ENCODE measurements at places on chromosomes 13 and 19. TPM values are rescaled to one million over a fixed set of nuclear protein-coding genes. Genes with fewer than 3 reads are reported as not detected.

DNA sequence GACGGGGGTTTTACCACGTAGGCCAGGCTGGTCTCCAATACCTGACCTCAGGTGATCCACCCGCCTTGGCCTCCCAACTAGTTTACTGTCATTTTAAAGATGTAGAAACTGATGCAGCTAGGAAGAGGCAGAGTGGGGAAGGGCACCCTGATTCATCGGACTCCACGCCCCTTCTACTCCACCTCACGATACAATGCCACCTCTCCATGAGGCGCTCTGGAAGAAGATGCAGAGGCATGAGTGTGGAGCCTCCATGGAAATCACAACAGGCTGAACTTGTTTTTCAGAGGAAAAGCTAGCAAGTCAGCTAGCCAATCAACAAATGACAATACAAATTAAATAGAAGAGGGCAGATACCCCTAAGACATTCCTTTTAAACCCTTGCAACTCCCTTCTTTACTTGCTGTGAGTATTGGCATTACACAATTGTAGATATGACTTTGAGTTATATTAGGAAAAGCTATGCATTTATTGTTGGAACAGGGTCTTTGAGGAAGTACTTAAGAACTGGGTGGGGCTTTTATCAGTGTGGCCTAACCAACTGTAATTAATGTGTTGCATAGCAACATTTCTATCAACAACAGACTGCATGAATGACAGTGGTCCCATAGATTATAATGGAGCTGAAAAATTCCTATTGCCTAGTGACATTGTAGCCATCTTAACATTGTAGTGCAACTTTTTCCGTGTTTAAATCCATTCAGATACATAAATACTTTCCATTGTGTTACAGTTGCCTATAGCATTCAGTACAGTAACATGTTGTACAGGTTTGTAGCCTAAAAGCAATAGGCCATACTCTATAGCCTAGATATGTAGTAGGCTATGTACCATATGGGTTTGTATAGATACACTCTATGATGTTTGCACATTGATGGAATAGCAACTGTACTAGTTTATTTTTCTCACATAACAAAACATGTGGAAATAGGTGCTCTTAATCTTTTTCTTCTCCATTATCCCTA, 17.6 kb downstream of the WDFY2 start:
- H3K27me3 ChIP-seq, result no peaks in the 10 kb centered on the region
- no peak overlapping the region for H3K27ac ChIP-seq
- H3K4me1 ChIP-seq, result peaks cover 3% of the 10 kb centered on the region
- no peak overlapping the region for H3K4me3 ChIP-seq
- no peaks in the 10 kb centered on the region for H3K36me3 ChIP-seq
- DNase-seq, result no peak

- DNase-seq, result no peak
- H3K27ac ChIP-seq, result no peak overlapping the region
- H3K4me1 ChIP-seq, result no peaks in the 10 kb centered on the region
- no peak overlapping the region for H3K4me3 ChIP-seq
- no peaks in the 10 kb centered on the region for H3K36me3 ChIP-seq
- H3K27me3 ChIP-seq, result peaks cover 3% of the 10 kb centered on the region
These were observed 280.5 kb upstream of the TSHZ3 start for GRCh38 chr19:31629579-31630363.

SIGLEC5 gene
- total RNA-seq, result not detected

KLK2 gene
- not detected for total RNA-seq

GRCh38 chr13:51815848-51816247, 11.9 kb upstream of the DHRS12 start:
- H3K27me3 ChIP-seq, result peaks cover 11% of the 10 kb centered on the region
- peaks cover 2% of the 10 kb centered on the region for H3K36me3 ChIP-seq
- no peak overlapping the region for H3K27ac ChIP-seq

GRCh38 chr19:19460258-19460731, 54.8 kb downstream of the GATAD2A start:
- H3K27me3 ChIP-seq, result no peaks in the 10 kb centered on the region
- H3K27ac ChIP-seq, result peak overlapping the region; percentile 94
- H3K4me1 ChIP-seq, result peaks cover 72% of the 10 kb centered on the region
- no peak for DNase-seq

AMH gene
- total RNA-seq, result 10.2 TPM

ZNF284 gene
- 4.1 TPM for total RNA-seq

GRCh38 chr13:36530050-36530789, 97.9 kb downstream of the CCNA1 start:
- no peak overlapping the region for H3K4me3 ChIP-seq
- no peaks in the 10 kb centered on the region for H3K36me3 ChIP-seq
- no peak for DNase-seq
- no peaks in the 10 kb centered on the region for H3K4me1 ChIP-seq

DNA sequence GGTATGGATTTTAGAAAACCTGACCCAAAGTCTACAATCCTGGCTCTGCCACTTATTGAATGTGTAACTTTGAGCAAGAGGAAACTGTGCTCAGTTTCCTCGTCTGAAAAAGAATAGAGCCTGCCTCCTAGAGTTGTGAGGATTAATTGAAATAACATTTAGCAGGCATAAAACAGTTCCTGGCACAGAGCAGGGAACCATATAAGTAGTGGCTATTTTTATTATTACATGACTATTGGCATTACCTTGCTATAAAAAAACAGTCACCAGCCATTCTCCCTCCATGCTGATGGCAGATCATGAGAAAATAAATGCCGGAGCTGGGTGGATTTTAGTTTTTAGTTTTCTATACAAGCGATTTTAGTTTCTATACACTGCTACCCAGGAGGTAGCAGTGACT, 5.8 kb downstream of the DOCK9 start:
- H3K27me3 ChIP-seq, result no peaks in the 10 kb centered on the region
- H3K4me3 ChIP-seq, result no peak overlapping the region
- peaks cover 53% of the 10 kb centered on the region for H3K4me1 ChIP-seq
- H3K36me3 ChIP-seq, result no peaks in the 10 kb centered on the region

CEACAM1 gene
- not detected for total RNA-seq

GRCh38 chr13:100534147-100534843, 54.3 kb downstream of the GGACT start:
- H3K36me3 ChIP-seq, result peaks cover 19% of the 10 kb centered on the region
- no peak overlapping the region for H3K4me3 ChIP-seq
- H3K4me1 ChIP-seq, result no peaks in the 10 kb centered on the region
- no peak overlapping the region for H3K27ac ChIP-seq
- no peak for DNase-seq

KIR3DL2 gene
- total RNA-seq, result not detected

DNA sequence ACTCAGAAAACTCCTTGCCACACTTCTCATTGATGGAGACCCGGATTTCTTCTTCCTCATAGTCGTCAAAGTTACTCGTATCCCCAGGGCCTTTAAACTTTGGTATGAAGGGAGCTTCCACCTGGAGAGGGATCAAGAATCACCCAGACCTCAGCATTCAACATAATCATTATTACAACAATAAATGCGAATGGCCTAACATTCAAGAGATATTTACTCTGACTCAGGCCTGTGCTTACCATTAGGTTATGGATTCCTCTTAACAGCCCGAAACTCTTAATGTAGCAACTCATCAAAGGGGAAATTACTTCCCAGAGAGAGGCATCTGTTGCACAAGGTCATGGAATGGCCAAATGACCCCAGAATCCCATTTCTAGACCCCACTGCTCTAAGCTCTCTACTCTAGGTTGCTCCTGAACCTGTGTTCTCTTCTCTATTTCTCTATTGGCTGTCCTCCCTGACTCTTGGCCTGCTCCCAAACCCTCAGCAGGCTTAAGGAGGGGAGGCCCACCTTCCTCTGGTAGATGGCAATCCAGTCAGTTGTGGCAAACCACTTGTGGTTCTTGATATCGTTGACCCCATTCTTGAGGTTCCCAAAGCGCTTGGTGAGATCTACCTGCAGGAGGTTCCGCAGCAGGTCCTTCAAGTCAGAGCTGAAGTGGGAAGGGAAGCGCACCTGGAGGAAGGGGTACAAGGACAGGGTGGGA, 2.7 kb upstream of the SAMD1 start:
- peaks cover 16% of the 10 kb centered on the region for H3K4me1 ChIP-seq
- no peak overlapping the region for H3K4me3 ChIP-seq
- DNase-seq, result no peak

DNA sequence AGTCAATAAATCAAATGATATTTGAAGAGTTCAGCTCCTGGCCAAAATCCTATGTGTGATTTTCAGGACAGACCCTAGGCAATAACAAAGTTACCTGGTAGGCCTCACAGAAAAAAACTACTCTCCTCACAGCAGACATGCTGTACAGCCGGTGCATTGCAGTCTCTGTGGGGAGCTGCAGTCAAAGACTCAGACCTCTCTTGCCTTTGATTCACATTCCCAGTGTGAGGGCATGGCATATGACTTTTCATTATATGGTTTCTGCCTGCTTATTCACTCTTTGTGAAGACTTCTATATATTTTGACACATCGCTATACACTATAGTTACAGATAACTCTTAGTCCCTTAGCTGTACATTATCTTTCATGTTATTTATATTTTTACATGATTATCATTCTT, 2684.3 kb upstream of the PCDH20 start:
- H3K4me3 ChIP-seq, result no peak overlapping the region
- H3K27ac ChIP-seq, result no peak overlapping the region
- no peaks in the 10 kb centered on the region for H3K36me3 ChIP-seq
- H3K4me1 ChIP-seq, result no peaks in the 10 kb centered on the region
- H3K27me3 ChIP-seq, result no peaks in the 10 kb centered on the region
- DNase-seq, result no peak

GRCh38 chr13:110559986-110560385, 1.5 kb downstream of the RAB20 start:
- no peaks in the 10 kb centered on the region for H3K27me3 ChIP-seq
- peaks cover 11% of the 10 kb centered on the region for H3K36me3 ChIP-seq
- DNase-seq, result no peak
- peak overlapping the region; percentile 76 for H3K27ac ChIP-seq
- peak overlapping the region; percentile 75 for H3K4me3 ChIP-seq

- peaks cover 9% of the 10 kb centered on the region for H3K4me1 ChIP-seq
- no peak overlapping the region for H3K27ac ChIP-seq
- H3K27me3 ChIP-seq, result peaks cover 2% of the 10 kb centered on the region
- H3K36me3 ChIP-seq, result no peaks in the 10 kb centered on the region
These were observed 111.7 kb upstream of the IRS2 start for GRCh38 chr13:109897988-109898624.

DNA sequence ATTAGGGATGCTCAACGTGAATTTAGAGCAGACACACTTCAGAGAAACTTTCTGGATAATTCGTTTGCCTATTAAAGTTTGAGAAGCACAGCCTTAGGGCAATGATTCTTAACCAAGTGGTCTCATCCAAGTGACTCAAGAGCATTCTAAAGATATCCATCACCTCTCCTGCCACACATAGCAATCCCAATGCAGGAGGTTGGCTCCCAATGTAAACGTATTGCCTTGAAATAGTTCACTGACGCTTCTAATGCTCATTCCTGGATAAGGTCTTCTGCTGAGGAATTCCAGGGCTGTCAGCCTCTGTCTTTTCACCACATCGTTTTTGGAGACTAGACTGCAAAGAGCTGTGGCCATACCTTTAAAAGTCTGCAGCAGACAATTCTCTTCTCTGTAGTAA, 279.8 kb upstream of the DACH1 start:
- H3K4me1 ChIP-seq, result peaks cover 49% of the 10 kb centered on the region
- no peak overlapping the region for H3K27ac ChIP-seq
- no peaks in the 10 kb centered on the region for H3K36me3 ChIP-seq
- no peak overlapping the region for H3K4me3 ChIP-seq
- DNase-seq, result no peak

DNA sequence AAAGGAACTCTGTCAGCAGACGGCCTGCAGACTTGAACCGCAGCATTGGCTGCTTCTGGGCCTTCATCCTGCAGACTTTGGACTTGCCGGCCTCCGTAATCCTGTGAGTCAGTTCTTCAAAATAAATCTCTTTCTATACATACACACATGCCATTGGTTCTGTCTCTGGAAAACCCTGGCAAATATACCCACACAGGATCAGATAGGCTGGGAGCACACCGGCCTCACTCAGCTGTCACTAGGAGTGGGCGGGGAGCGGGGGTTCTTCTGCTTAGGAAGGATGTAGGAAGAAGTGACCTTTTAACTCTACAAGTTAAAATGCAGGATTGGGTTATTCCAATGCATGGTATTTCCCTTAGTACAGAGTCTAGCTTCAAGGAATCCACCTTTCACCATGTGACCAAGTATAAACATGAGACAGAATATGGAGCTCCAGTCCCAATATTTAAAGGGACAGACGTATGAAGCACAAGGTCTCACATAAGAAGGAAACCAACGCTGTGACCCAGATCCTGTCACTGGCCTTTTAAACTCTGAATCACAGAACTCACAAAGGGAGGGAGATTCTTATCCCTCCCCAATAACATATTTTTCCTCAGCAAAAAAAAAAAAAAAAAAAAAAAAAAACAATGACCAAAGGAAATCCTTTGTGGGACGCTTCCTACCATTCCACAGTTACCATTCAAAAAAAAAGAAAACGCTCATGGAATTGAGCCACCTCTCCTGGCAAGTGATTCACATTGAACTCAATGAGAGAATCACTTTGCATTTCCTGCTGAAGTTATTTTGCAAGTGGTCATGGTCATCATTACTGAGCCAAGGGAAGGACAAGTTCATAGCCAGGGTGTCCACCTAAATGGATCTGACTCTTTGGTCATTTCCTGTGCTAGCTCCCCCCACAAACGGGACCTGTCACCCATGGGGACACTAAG, 352.9 kb downstream of the FOXO1 start:
- peaks cover 21% of the 10 kb centered on the region for H3K4me1 ChIP-seq
- no peaks in the 10 kb centered on the region for H3K27me3 ChIP-seq
- no peak overlapping the region for H3K27ac ChIP-seq
- DNase-seq, result no peak
- H3K36me3 ChIP-seq, result no peaks in the 10 kb centered on the region
